NCI-H774 (cell line): ENCODE measurements at places on chromosomes 11 and 22.

DNA sequence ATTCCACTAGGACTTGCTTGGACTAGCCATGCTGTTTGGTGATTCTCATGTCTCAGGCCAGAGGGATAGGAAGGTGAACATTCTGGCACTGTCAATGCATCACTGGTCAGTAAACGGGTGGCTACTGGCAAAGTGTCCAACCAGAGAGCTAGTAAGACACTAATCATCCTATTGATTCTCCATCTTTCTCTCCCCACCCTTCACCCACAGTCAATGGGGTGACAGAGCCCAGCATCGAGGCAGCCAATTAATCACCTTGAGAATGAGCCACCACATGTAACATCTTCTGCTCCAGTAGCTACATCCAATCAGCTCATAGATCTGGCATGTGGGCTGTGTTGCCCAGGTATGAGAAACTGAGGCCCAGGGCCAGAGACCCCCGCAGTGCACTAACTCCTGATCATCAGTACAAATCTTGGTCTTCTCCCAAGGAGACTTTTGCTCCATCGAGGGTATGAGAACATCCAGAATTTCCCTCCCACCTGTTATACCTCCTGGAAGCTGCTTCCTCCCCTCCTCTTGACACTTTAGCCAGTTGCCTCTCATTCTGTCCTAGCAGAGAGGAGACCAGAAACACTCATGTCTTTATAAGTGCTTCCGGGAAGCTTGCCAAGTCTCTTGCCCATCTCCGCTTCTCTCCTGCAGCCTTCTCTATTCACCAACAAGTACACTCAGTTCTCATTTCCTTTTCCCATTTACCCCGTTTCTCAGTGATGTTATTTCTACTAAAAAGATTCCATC is 17.0 kb downstream of the HTR3A start:
- DNase-seq: peak; percentile 52

DNA sequence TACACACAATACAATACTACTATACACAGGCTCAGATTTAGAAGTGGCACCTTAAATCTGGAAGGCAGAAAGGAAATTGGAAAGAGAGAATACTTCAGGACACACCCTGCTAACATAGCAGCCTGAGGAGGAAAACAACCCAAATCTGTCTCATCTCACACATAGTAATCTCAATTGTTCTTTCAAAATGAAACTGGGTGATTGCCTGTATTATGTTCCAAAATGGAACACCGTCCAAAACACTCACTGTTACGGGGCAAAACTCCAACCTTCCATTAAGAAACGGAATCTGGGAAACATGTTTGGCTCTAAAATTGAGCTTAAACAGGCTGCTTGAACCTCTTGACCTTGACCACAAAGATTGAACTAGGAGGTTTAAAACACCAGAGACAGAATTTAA is 572.6 kb downstream of the OPCML start:
- no peak for DNase-seq

GRCh38 chr11:44962464-44962863 is 11.8 kb upstream of the TP53I11 start:
- no peak for DNase-seq

GRCh38 chr11:48073031-48073861 is 92.9 kb downstream of the PTPRJ start:
- no peak for DNase-seq

GRCh38 chr11:94544646-94545263 is 1.0 kb downstream of the FUT4 start:
- DNase-seq: no peak
